NCI-H1417 treated with DMSO at 0.1 percent for 48 hours (cell line): ENCODE measurements at places on chromosomes 4 and X.

GRCh38 chr4:158630893-158631292 is 40.8 kb downstream of the C4orf46 start:
- no peak for DNase-seq

DNA sequence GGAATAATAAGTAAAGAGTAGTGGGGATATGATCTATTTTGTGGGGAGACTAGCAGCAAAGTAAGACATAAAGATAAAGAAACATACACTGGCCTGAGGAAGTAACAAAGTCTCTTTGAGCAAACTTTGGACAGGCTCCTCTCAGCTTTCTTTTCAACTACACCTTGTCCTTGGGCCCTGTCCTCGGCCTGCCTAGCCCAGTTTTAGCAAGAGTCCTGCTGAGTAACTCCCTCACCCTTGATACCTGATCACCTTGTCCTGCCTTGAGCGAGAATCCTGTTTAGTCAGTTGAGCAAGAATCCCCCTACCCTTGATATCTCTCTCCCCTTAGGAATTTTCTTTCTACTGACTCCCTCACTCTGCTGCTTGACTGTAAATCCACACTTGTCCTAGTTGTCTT is 11.5 kb downstream of the HNRNPH2 start:
- no peak for DNase-seq

GRCh38 chr4:76752861-76753501 is 145.0 kb downstream of the SOWAHB start:
- no peak for DNase-seq

DNA sequence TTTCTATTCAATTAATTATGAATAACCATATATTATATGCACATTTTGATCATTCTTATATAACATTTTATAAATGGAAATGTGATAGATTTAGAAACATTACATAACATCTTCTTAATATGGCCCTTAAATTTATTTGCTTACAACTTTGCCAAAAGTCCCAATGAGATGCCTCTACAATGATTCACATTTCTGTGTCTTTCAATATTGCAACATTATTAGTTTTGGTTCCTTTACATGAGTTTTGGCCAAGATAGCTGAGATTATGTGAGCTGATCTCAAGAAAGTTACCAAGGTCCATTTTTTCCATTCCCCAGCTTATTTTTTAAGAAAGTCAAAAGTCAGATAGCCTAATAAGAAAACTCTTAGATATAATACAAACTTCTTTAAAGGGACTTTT is 361.2 kb downstream of the PCDH7 start:
- DNase-seq, result no peak

DNA sequence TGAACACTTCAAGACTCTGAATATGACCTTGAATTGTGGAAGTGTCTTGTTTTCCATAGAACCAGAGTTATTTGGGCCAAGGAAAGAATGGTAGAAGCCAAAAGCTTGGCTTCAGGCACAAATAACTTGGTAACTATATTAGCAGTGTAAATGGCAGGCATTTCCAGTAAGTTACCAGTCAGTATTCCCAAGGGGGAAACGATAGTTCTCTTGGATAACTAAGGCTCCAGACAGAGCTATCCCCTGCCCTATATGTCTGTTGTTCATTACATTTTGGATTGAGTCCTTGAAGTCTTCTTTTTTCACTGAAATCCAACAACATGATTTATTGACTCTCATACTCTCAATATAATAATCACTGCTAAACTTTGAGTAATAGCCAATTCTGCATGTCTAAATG is 364.1 kb downstream of the MAGEB5 start:
- no peak for DNase-seq

GRCh38 chrX:150771116-150771515 is 77.9 kb downstream of the MTMR1 start:
- DNase-seq, result no peak

DNA sequence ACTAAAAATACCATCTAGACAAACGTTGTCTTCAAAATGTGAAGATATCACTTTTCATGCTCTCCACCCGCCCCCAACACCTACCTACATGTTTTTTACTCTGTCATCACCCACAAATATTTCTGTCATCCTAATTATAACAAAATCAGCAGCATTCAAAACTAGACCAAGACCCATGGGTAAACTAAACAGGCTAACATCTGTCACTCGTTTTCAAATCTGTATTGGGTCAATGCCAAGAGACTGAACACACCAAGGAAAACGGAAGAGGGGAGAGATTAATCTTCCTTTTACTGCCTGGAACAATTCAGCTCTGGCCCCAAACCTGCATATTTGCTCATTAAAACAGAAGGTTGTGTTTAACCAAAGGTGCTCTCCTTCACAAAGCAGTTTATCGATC is 17.5 kb downstream of the FAM184B start:
- DNase-seq, result no peak

DNA sequence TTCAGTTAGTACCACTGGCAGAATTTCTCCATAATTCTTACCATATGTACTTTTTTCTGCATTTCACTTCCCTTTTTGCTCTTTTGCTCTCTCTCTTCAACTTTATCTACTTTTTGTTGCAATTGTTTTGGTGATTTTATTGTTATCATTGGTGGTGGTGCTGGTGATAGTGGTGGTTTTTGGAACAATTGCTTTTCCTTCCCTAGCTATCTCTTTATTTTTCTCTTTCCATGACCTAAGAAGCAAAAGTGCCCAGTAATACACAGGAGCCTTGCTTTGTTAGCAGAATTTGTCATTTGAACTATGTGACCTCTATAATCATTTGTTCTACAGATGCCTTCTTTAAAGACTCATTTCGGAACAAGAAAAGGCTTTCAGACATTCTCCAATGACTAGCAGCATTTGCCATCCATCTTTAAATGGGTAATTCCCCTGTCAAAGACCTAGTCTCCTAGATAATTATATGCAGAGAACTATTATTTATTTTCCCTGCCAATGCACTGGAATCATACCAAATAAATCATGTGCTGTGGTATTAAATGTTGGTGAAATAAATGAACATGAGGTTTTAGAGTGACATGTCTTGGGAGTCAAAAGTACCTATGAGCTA is 154.5 kb downstream of the GASK1B start:
- no peak for DNase-seq

- DNase-seq, result no peak
Observed at GRCh38 chr4:20297261-20297660, 45.6 kb downstream of the SLIT2 start.

- DNase-seq, result no peak
Observed at GRCh38 chr4:3711183-3712111, 54.7 kb upstream of the ADRA2C start.

DNA sequence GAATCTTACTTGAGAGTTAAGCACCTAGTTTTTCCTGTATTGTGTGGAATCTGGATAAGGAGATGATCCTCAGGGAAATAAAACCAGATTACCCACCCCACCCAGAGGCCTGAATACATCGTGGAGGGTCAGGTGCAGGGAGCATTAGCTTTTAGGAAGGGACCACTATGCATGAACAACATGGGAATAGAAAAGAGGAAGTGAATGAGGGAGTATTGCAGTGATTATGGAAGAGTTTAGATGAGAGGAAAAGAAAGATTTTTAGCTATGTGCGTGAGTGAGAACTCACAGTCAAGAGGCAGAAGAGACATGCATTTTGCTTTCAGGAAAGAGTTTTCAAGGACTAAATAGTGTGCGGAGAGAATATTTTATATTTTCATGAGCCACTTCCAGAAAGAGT is 222.3 kb upstream of the S100G start:
- no peak for DNase-seq

- no peak for DNase-seq
Observed at GRCh38 chr4:80608281-80608980, 272.9 kb downstream of the CFAP299 start.

- no peak for DNase-seq
Observed at GRCh38 chr4:13980317-13981310, 353.1 kb upstream of the BOD1L1 start.

- no peak for DNase-seq
Observed at GRCh38 chr4:24791043-24791442, 4.3 kb upstream of the SOD3 start.

DNA sequence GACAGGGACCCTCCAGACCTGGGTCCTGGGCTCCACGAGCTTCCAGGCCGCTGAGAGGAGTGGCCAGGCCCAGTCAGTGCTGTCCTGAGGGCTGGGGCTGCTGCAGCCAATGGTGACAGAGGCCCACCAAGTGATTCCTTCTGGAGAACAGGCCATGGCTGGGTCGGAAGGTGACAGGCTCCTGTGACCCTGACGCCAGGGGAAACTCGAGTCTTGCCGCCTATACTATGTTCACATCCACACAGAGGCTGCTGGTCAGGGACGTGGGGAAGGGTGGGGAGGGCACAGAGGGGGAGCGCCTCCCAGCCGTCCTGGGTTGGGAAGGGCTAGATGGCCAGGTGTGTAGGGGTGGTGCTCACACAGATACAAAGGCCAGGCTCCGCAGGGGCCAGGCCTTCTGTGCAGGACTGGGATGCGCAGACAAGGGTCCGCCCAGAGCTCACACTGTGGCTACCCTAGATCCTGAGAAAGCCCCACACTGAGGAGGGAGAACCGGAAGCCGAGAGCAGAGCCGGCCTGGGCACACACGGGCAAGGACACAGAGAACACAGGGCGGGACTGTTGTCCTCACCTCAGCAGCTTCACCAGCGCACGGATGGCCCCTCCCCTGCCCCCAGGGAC is 81.4 kb downstream of the HTRA3 start:
- no peak for DNase-seq

- DNase-seq, result no peak
Observed at GRCh38 chrX:125507119-125507518, 187.4 kb downstream of the TEX13C start.

DNA sequence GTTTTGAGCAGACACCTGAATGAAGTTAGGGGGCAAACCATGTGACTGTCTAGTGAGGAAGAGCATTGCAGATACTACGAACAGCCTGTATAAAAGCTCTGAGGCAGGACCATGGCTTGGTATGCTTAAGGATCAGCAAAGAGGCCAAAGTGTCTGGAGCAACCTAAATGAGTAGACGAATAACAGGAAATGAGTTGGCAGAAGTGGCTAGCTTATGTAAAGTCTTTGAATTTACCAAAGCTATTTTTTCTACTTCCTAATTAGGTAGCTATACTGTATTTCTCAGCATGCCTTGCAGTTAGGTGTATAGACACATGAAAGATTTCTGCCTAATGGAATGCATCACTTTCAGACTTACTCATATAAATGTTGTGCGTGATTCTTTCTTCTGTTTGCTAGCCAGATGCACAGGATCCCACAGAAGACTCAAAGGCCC is 9.3 kb upstream of the GPRIN3 start:
- no peak for DNase-seq

GRCh38 chr4:12844141-12844540 is 640.0 kb downstream of the RAB28 start:
- DNase-seq, result no peak

GRCh38 chrX:139831675-139832456 is 101.0 kb downstream of the ATP11C start:
- DNase-seq, result no peak

- DNase-seq, result no peak
Observed at GRCh38 chr4:21801661-21802385, 146.7 kb downstream of the KCNIP4 start.

- DNase-seq, result no peak
Observed at GRCh38 chrX:67673741-67674274, 130.0 kb downstream of the AR start.

DNA sequence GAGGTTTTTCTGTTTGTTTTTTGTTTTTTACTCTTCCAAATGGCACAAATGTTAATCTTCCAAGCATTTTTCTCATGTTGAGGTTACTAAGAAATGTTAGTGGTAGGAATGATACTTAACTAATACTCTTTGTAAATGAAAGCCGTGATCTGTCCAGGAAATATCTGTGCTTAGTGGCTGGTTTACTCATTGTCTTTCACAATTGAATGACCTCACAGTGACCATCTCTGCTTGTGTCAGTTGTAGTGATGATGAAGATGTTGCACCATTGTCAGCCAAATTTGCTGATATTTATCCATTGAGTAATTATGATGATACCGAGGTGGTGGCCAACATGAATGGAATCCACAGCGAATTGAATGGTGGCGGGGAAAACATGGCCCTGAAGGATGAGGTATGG is 93.5 kb downstream of the TNIP2 start:
- DNase-seq, result no peak

DNA sequence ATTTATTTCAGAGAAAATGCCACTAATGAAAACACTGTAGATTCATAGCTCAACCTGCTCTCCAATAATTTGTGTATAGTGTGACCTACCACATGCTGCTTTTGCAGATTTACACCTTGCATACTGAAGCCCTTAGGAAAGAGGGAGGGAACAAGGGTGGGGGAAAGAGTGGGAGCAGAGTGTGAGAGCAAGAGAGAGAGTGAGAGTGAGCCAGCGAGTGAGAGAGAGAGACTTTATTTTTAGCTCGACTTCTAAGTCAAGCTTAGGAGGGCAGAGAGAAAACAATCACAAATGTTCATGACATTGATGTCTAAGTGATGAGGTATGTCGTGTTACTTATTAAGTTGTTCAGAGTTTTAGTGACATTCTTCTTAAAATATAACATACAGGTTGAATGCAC is 112.5 kb upstream of the HAND2 start:
- DNase-seq, result peak; percentile 46

- no peak for DNase-seq
Observed at GRCh38 chr4:78691334-78691754, 84.8 kb upstream of the BMP2K start.

GRCh38 chr4:150976478-150977118 is 38.5 kb downstream of the LRBA start:
- DNase-seq, result no peak

- DNase-seq, result no peak
Observed at GRCh38 chr4:151582098-151582497, 173.1 kb downstream of the FHIP1A start.

DNA sequence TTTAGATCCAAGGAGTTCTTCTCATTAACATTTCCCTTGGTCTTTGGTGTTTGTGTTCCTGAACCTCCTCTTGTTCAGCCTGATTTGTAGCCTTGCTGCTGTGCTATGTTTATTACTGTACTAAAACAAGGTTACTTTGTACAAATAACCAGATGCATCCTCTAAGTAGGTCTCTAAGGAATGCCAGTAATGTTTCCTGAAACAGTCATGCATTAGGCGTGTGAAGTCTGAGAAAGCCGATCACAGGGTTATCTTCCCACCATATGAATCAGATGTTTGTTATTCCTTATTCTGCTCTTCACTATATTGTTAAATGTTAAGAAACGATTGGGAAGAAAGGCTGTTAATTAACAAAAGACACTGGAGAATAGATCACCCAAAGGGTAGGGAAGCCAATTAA is 66.9 kb downstream of the GALNTL6 start:
- DNase-seq, result no peak

DNA sequence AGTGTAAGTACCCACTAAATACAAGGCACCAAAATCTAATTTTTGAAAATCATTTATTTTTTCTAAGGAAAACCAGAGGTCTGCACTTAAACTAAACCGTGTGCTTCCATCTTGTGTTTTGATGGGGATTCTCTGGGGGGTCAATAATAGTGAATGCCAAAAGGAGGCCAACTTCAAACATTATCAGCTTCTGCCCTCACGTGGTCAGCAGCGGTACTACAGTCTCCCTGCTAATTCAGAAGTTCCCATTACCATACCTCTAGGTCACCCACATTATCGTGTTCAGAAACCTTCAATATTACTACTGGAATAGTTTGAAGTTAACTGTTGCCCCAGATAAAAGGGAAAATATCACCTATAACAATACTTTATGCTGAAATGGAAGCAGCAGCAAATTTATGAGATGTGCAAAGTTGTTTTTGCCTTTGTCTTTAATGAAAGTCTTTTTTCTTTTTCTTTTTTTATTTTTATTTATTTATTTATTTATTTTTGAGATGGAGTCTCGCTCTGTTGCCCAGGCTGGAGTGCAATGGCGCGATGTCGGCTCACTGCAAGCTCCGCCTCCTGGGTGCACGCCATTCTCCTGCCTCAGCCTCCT is 17.3 kb downstream of the CTPS2 start:
- no peak for DNase-seq

- DNase-seq, result no peak
Observed at GRCh38 chrX:137425986-137426385, 139.9 kb upstream of the ZIC3 start.

- no peak for DNase-seq
Observed at GRCh38 chr4:83010111-83010521, 507 bp downstream of the LIN54 start.
